ENCODE measurements at places on chromosomes 1 and 21. TPM values are rescaled to one million over a fixed set of nuclear protein-coding genes. Genes with fewer than 3 reads are reported as not detected.

Gene PGLYRP3
- total RNA-seq = not detected

Gene ARTN
- not detected for total RNA-seq

Gene PCP4
- total RNA-seq = not detected

Gene IL23R
- total RNA-seq = not detected

Gene KCNK2
- total RNA-seq = 4.0 TPM

Gene DCST1
- not detected for total RNA-seq

Gene SAMSN1
- not detected for total RNA-seq

Gene KDF1
- total RNA-seq = not detected

Gene MYOM3
- not detected for total RNA-seq

Gene ST6GALNAC3
- 50.0 TPM for total RNA-seq

Gene LENEP
- total RNA-seq = 1.0 TPM

Gene KCNH1
- total RNA-seq = 17.3 TPM

Gene CD1B
- not detected for total RNA-seq

Gene CELA3A
- total RNA-seq = not detected

Gene ERO1B
- 4.1 TPM for total RNA-seq

Gene KRTAP11-1
- not detected for total RNA-seq

Gene NBPF4
- total RNA-seq = not detected

Gene HSD3B2
- total RNA-seq = not detected

Gene CASP9
- total RNA-seq = 7.9 TPM

Gene TNFAIP8L2
- not detected for total RNA-seq

Gene S100A8
- not detected for total RNA-seq

Gene GBP4
- total RNA-seq = 1.3 TPM

Gene ELF3
- under 0.01 TPM for total RNA-seq

Gene ZBTB8A
- 3.8 TPM for total RNA-seq

Gene C1orf53
- total RNA-seq = 3.4 TPM

Gene FNDC5
- total RNA-seq = not detected

Gene TLCD4
- total RNA-seq = 12.4 TPM

Gene SLC1A7
- not detected for total RNA-seq

Gene SPRR4
- total RNA-seq = not detected

Gene PAQR6
- total RNA-seq = 2.9 TPM

Gene ZNF436
- total RNA-seq = 14.5 TPM

Gene CHODL
- total RNA-seq = not detected

Gene KCNE2
- total RNA-seq = not detected

Gene FAM163A
- not detected for total RNA-seq

Gene APCS
- total RNA-seq = not detected

Gene OR2L8
- total RNA-seq = 0.73 TPM

Gene PLA2G2C
- total RNA-seq = not detected

Gene FCRLB
- 4.0 TPM for total RNA-seq

Gene KRTAP19-3
- total RNA-seq = not detected

Gene HRNR
- under 0.01 TPM for total RNA-seq

Gene TNFRSF25
- total RNA-seq = not detected

Gene LCK
- total RNA-seq = not detected

Gene OXCT2
- 0.69 TPM for total RNA-seq

Data from melanocyte of skin (primary cell).